ENCODE measurements at places on chromosomes 4 and X. TPM values are rescaled to one million over a fixed set of nuclear protein-coding genes. Genes with fewer than 3 reads are reported as not detected.

- DNase-seq = no peak
Measured at GRCh38 chr4:162852642-162853041, 314.0 kb downstream of the NAF1 start.

- DNase-seq = no peak
Measured at GRCh38 chr4:161655148-161655547, 508.7 kb downstream of the FSTL5 start.

- no peak for DNase-seq
Measured at GRCh38 chrX:47814851-47815250, 21.9 kb upstream of the ZNF81 start.

- no peak for DNase-seq
Measured at GRCh38 chr4:155818639-155819038, 47.4 kb downstream of the ASIC5 start.

- DNase-seq = no peak
Measured at GRCh38 chrX:11298600-11298999, 5.4 kb downstream of the AMELX start.

DNA sequence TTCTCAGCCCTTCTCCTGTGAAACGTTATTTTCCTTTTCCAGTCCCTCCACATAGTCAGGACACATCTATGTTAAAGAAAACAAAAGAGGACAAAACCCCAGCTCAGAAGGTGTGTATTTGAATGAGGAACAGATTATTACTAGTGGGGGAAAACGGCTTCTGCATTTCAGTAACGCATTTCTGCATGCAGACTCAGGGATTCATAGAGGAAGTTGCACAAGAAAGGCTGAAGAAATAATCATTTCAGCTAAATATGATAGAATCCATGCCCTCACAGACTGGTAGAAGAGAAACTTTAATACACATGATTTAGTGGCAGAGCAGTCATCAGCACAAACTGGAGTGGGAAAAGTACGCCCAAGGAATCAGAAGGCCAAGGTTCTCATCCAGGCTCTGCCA lies 270.8 kb upstream of the FGF13 start:
- no peak for DNase-seq

- no peak for DNase-seq
Measured at GRCh38 chrX:14927401-14927800, 54.2 kb downstream of the MOSPD2 start.

- no peak for DNase-seq
Measured at GRCh38 chr4:42454755-42455420, 57.6 kb downstream of the SHISA3 start.

Gene GIMD1
- total RNA-seq = not detected

Gene LRP2BP
- 0.97 TPM for total RNA-seq

Gene GPC3
- 0.71 TPM for total RNA-seq

Gene TKTL2
- not detected for total RNA-seq

Data from activated CD8-positive, alpha-beta T cell treated with anti-CD3 and anti-CD28 coated beads, Interleukin-2, amount 10 ng/mL, durations not matched to agents 7 days and 5 days (primary cell).